ENCODE measurements at places on chromosomes 2 and 18.

GRCh38 chr18:71221405-71221804 lies 932.6 kb downstream of the SOCS6 start:
- DNase-seq: no peak

DNA sequence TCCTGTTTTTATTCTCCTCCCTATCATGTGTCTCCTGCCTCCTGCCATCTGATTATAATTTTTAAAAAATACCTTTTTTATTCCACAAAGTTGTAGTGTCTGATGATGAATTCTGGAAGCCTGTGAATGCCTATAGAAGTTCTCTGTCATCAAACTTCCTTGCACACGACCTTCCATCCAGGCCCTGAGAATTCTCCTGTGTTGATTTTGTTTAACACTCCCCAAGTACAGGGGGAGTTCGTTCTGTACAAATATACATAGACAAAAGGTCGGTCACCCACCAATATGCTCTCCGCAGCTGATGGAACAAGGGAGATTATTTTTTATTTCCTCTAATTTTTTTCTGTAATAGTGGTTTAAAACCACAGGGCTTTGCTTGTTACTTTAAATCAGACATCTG lies 232.5 kb downstream of the PIEZO2 start:
- DNase-seq: no peak

GRCh38 chr2:208529796-208530195 lies 123.2 kb downstream of the PTH2R start:
- DNase-seq: no peak

DNA sequence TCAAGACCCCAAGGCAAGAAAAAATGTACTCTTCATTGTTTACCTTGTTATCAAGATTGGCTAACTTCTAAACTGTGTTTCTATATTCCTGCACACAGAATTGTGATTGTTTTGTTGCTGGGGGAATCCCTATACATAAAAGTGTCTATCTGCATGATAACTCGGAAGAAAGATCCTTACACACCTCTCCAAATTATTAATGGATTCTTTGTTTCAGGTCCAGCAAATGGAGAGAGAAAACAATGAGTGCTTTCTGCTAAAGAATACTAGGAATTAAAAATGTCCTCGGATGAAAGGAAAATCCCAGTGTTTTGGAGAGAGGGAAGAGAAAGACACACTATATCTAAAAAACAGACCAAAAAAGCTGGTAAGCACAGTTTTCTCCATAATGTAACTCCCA lies 6.2 kb upstream of the DAPL1 start:
- DNase-seq: no peak

DNA sequence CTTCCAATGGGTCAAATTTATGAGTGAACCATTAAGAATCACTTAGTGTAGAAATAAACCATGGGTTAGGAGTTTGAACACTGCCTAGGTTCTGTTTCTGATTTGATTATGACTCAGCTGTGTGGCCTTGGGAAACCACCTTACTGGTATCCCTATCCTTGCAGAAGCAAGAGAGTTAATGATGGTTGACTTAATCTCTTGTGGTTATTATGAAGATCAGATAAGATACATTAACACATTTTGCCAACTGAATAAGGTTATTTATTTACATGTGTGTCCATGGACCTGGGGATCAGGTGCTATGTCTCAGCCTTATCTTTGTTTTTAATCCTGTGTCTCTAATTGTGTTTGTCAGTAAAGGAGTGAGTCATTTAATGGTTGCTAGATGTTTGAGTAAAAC lies 5.4 kb upstream of the KCNJ13 start:
- no peak for DNase-seq

DNA sequence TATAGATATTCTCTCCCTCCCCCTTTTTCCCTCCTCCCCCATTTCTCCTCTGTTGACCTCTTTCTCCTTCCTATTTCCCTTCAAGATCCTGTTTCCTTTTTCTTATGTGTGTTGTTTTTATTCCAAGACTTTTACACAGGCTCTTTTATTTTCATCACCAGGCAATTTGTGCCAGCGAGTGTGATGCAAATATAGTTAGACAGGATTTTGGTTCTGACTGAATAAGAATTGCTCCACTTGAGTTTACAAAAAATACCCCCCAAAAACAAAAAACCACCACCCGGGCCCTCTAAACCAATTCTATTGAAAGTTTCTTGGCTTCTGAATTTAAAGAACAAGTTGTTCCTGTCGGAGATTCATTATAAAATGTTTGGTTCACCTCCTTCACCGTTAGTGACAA lies 50.9 kb upstream of the MAPK4 start:
- DNase-seq: no peak

GRCh38 chr2:73078457-73079411 lies 7.2 kb upstream of the SFXN5 start:
- no peak for DNase-seq

- DNase-seq: no peak
These were observed 36.8 kb downstream of the GRHL1 start for GRCh38 chr2:9988320-9988719.

DNA sequence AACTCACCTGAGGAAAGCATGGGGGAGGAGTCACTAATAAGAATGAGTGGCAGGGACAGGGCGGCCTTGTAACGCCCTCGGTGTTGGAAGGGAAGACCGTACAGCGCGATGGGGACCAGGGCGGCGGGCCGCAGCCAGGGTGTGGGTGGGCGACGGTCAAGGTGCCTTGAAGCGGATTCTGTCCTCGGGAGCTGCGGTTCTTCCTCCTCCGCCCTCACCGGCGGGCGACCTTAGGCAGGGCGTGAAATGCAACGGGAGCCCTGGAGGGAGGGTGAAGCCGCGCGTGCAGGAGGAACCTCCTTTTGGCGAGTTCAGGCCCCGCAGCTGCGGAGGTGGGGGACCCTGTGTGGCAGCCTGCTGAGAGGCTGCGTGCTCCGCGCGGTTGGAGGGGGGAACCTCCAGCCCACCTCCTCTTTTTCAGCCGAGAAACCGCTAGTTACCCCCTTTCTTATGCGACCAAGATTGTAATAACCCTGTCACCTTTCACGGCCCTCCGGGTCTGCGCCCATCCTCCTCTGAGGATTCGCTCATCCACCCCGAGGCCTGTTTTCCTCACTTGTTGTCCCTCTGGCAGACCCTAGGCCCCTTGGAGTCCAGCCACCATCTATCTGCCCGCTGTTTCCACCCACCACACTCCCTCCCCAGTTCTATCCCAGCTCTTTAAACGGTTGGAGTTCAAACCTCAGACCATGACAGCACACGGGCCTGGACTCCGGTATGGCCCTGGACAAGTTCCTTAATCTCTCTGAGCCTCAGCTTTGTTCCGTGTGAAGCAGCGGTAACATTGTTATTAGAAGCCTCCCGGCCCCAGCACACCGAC lies 823 bp upstream of the RNU2-63P start:
- DNase-seq: peak; percentile 68

DNA sequence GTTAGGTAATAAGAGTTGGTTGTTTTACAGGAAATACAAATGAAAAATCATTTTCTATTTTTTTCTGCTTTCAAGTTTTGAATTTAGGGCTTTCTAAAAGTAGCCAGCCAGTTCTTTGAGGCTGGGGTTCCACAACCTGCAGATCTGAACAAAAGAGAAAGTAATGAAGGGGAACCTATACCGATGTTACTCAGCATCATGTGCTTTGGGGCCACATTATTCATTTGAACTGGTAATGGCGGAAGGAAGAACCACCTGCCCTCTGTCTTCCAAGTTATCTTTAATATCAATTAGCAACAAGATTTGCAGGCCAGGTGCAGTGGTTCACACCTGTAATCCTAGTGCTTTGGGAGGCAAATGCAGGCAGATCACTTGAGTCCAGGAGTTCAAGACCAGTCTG lies 12.9 kb upstream of the MRO start:
- DNase-seq: no peak

- DNase-seq: no peak
These were observed 306.2 kb downstream of the SETBP1 start for GRCh38 chr18:44986933-44987332.

DNA sequence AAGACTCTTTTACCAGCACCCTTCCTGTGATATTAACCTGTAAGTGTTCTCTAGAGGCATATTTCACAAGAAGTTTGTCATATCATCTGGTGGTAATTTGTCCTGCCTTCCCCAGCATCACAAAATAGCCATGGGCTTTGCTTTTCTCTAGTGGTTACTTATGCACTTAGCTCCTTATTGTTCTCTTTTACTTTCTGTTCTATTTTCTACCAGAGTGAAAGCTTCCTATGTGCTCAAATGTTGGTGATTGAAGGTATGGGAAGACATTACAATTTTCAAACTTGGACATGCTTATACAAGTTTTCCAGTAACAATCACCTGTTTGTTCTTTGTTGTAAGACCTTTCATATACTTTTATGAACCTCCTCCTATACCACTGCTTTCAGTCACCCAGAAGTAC lies 87.0 kb upstream of the KCNH7 start:
- DNase-seq: no peak

DNA sequence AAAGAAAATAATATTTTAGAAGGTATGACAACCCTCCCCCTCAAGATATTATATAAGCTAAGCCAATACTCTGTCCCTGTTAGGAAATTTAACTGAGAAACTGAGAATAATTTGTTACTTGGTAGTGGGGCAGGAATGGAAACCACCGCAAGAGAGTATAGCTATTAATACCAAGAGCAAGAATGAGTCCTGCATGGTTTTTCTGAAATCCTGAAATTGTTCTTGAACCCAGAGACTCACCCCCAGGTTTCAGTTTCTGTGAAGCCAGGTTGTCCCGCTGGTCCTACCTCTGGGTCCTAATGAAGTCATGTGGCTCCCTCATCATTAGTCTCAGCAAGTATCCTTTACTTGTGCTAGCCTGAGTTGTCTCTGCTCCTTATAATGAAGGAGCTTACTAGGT lies 671.0 kb upstream of the ACVR2A start:
- DNase-seq: no peak

GRCh38 chr2:68045342-68045741 lies 17.5 kb downstream of the C1D start:
- no peak for DNase-seq

DNA sequence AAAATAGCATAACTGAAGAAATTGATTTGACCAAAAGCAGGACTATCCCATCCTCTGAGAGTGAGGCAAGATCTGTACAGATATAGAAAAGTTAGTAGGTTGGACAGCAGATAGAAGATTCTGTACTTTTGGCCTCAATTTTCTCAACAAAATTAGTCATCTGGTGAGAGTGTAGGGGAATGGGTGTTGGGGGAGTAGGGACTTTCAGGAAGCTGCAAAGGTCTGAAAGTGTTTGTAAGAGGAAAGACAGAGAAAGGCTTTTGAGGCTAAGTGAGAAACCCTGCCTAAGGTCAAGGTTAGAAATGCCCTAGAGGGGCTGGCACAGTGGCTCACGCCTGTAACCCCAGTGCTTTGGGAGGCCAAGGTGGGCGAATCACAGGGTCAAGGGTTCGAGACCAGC lies 40.3 kb downstream of the DAPL1 start:
- DNase-seq: no peak

- no peak for DNase-seq
These were observed 326.5 kb upstream of the THUMPD2 start for GRCh38 chr2:40105593-40105992.

- no peak for DNase-seq
These were observed 44.5 kb downstream of the ABHD3 start for GRCh38 chr18:21660078-21660477.

GRCh38 chr2:165778653-165779451 lies 15.2 kb downstream of the GALNT3 start:
- no peak for DNase-seq
